ENCODE measurements at places on chromosomes 2 and 18.

- DNase-seq = no peak
Measured at GRCh38 chr2:233303252-233303651, 4.4 kb upstream of the SAG start.

DNA sequence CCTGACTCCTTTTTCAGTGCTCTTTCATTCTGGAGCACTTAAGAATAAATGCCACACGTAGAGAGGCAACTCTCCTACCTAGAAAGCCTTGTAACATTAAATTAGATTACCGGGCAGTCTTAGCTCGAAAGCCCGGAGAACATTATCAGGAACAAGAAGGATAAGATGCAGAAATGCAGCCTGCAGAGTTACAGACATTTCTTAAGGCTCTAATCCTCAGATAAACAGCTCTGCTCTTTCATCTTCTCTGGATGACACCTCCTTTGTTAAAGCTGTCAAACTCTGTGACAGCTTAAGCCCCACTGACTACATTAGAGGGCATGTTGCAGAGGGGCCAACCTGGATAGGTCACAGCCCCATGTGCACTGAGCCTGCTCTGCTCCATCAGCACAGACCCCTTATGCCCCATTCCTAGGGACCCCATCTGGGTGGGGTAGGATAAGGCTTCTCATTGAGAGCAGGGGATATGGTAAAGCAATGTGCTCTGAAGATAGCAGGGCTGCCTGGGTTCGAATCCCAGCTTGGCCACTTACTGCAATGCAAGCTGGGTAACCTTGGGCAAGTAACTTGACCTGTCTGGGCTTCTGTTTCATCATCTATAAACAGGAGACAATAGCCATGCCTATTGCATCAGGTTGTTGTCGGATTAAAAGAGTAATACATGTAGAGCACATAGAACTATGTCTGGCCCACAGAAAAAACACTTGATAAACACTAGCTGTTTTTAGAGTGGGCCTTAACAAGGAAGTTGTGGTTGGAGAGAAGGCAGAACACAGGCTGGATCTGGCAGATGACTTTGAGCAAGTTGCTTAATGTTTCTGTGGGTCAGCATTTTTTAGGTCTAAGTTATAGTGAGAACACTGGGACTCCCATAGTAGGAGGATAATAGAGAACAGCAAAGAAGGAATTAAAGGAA is 111.4 kb downstream of the THNSL2 start:
- no peak for DNase-seq

GRCh38 chr2:164688896-164689419 is 67.7 kb upstream of the GRB14 start:
- DNase-seq = no peak

DNA sequence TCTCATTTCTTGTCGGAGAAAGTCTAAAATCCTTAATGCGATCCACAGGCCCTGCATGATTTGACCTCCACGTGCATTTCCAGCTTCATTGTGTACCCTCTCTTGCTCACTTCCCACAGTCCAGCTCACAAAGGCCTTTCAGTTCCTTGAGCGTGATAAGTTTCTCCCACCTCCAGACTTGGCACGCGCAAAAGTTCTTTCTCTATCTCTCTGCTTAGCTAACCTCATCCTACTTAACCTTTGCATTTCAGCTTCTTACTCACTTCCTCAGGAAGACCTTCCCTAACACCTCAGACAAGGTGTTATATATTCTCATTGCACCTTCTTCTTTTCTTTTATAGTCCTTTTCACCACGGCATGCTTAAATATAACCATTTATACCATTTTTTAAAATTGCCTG is 124.8 kb upstream of the XPO1 start:
- no peak for DNase-seq

DNA sequence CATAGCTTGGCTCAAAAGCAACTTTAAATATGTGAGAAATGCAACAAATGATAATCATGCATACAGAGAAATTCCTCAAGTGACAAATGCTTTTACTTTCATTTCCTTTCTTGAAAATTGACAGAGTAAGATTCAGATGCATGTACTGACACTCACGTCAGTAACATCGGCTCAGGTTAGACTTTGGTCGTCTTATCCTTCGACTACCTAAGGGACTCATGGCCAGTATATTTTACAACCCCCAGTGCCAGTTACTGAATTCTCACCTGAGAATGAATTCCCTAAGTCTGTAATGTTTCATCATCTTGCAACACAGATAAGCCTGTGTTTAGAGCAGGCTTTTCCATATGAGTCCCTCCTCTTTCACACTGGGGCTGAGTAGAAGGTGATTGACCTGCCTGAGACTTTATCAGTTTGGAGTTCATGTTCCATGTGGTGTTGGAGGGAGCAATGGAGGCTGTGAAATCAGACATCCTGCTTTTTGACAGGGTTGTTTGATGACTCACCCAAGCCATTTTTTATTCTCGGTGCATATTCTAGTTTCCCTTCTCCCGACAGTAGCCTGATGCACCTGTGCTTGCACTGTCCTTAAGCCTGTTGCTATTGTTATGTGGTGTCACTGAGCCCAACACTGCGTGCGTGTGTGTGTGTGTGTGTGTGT is 30.5 kb upstream of the ATP8B1 start:
- DNase-seq = no peak

DNA sequence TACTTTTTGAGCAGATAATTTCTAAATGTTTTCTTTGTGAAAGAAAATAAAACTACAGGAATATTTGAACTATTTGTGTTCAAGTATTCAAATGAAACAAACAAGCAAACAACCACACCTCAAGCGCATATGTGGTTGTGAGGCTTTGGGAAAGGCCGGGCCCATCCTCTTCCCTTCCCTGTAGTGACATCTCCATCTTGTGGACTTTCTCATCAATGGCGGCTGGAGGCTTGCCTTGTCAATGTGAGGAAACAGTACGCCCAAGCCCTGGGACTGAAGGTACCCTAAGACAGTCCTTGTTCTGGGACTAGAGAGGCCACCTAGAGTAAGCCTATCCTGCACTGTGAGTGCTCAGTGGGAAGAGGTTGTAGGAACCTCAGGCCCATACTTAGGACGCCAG is 166.8 kb downstream of the TPGS2 start:
- DNase-seq = no peak

DNA sequence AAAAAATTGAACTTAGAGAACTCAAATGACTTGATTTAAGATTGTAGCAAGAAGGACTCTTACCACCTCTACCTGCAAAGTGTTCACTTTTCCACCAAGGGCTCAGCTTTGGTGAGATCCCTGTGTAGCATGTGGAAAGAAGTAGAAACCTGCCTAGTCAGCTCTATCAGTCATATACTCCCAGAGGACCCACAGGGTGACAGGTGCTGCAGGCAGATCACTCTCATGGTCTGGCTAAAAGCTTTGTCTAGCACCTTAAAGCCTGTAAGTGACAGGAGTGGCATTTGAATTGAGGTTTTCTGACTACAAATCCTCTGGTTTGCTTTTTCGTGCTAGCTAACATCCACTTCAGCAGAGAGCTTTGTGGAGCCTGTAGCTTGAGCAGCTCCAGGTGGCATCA is 18.7 kb upstream of the NEMP2 start:
- no peak for DNase-seq

DNA sequence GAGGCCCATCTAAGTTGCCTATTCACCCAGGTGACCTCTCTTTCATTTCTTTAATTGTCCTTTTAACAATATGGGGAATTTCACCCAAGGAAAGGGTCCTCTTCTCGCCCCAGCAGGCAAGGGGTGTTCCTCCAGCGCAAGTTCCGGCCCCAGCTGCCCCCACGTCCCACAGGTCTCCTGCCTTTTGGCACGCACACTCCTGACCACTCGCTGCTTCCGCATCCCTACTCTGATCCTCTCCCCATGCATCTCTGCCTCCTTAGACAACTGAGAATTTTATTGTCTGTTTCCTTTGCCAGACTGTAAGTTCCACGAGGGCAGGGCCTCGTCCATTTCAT is 684 bp upstream of the ARPC2 start:
- no peak for DNase-seq

GRCh38 chr2:88808083-88808482 is 116.6 kb downstream of the RPIA start:
- no peak for DNase-seq

GRCh38 chr18:77108821-77109647 is 23.5 kb downstream of the MBP start:
- DNase-seq = no peak

DNA sequence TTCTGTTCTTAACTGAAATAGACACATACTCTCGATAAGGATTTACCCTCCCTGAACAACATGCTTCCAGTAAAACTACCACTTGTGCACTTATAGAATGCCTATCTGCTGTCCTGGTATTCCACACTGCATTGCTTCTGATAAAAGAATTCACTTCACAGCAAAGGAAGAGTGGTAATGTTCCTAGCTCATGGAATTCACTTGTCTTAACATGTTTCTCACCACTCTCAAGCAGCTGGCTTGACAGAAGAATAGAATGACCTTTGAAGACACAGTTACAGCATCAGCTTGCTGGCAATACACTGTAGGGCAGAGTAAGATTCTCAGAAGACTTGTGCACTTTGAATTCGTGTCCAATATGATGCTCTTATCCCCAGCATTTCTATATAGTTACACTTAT is 524.1 kb upstream of the CNTNAP5 start:
- no peak for DNase-seq

DNA sequence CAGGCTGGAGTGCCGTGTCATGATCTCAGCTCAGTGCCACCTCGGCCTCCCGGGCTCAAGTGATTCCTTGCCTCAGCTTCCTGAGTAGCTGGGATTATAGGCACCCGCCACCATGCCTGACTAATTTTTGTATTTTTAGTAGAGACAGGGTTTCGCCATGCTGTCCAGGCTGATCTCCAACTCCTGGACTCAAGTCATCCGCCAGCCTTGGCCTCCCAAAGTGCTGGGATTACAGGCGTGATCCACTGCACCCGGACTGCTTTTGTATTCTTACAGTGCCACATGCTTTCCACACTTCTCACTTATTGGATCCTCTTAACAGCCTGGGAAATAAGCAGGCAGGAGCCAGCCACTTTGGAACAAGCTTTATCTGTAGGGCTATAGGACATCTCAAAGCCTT is 25.3 kb upstream of the BCL2L11 start:
- no peak for DNase-seq

- no peak for DNase-seq
Measured at GRCh38 chr2:61414674-61415073, 56.2 kb downstream of the USP34 start.

- no peak for DNase-seq
Measured at GRCh38 chr2:216308576-216308975, 63.7 kb downstream of the MARCHF4 start.

DNA sequence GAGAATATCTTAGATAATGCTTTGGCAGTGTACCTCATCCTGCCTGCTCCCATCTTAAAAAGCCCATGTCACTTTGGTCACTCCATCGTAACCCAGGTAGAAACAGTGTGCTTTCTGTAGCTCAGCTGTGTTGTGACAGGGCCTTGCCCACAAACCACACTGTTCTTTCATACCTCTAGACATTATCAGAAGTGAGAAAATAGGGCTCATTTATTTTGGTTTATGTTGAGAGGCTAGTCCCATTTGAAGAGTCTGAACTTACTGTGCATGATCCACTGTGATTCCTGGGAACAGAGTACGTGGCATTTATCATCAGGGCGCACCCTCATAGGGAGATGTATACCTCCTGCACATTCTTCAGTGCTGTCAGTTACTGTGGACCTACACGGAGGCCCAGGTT is 69.7 kb downstream of the FEZ2 start:
- no peak for DNase-seq

GRCh38 chr2:128630974-128631697 is 312.5 kb upstream of the HS6ST1 start:
- DNase-seq = no peak

DNA sequence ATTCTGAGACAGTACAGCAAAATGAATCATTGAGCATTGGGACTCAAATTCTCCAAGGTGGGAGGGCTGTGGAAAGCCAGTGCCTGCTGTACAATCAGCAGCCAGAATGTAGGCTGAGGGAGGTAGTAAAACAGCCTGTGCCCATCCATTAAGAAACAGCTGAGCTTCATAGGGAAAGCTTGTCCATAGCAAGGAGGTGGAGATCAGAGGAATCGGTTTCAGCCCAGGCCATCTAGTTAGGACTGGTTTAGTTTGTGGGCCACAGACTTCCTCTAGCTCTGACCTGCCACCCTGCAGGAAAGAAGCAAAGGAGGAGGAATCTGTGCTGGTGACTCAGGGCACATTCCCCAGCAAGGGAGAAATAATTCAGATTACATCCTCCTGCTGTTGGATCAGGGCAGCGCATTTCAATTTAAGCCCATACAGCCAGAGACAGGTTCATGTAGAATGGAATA is 333.4 kb downstream of the SETBP1 start:
- DNase-seq = no peak

DNA sequence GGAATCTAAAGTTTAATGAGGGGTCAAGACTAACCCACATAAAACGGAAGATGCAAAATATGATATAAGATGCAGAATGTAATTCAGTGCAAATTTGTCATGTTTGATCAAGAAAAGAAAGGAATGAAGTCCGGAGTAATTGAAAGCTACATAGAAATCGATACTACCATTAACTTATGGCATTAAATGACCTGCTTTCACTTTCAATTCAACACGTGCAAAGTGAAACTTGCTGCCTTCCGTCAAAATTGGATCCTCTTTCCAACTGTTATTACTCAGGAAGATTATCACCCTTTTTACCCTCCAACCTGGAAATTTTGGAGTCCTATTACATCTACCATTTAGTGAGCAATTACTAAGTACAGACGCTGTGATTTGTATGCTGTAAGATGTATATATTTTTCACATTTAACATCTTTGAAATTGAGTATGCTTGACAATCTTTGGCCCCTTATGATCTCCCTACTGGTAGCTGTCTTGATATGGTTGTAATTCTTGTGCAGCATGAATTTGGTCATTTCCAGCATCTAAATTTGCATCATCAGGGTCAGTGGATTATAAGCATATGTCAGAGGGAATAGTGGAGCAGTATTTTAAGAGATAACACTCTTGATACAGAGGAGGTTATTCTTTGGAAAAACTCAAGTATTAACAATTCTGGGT is 18.6 kb downstream of the UNC80 start:
- no peak for DNase-seq

DNA sequence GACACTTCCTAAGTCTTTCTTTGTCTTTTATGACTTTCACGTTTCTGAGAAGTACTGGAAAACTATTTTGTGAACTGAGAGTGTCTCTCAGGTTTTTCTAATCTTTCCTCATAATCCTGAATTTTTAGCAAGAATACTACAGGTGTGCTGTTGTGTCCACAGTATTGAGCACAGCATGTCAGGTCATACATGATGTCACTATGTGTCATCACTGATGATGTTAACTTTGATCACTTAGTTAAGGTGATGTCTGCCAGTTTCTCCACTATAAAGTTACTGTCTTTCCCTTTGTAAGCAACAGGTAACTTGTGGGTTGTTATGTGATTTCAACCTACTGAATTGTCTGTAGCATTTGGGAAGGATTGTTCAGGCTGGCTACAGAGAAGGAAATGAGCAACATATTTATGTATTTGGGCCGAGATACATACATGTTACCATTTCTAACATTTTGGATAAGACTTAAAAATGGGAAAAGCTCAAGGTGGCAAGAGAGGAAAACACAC is 11.1 kb downstream of the MATN3 start:
- no peak for DNase-seq
